ENCODE measurements at places on chromosomes 2 and 18. TPM values are rescaled to one million over a fixed set of nuclear protein-coding genes. Genes with fewer than 3 reads are reported as not detected.

TMEM247 gene
- not detected for total RNA-seq

FAM136A gene
- total RNA-seq: 35.6 TPM

POTEI gene
- total RNA-seq: 0.06 TPM

HRH4 gene
- not detected for total RNA-seq

MAP2 gene
- total RNA-seq: 8.8 TPM

NEURL3 gene
- 0.68 TPM for total RNA-seq

LRRTM4 gene
- not detected for total RNA-seq

ATOH8 gene
- 3.4 TPM for total RNA-seq

VIT gene
- not detected for total RNA-seq

ATP9B gene
- 18.6 TPM for total RNA-seq

BOLL gene
- not detected for total RNA-seq

COL3A1 gene
- 54.2 TPM for total RNA-seq

OSBPL1A gene
- total RNA-seq: 15.3 TPM

WNT6 gene
- total RNA-seq: not detected

PSD4 gene
- 1.3 TPM for total RNA-seq

IL36G gene
- not detected for total RNA-seq

ITGA6 gene
- total RNA-seq: 382 TPM

OSR1 gene
- 1.3 TPM for total RNA-seq

RAB27B gene
- 0.99 TPM for total RNA-seq
